ENCODE measurements at places on chromosomes 16 and 17.

GRCh38 chr16:22813948-22814710, at the start of gene HS3ST2:
Gene HS3ST2, plus strand, starts transcription at chr16:22814162. Its CDS starts 449 bp downstream, at chr16:22814611.
- no peak for DNase-seq

GRCh38 chr17:45098869-45099616, 33.3 kb downstream of the PLCD3 start:
- DNase-seq = peak; percentile 97

DNA sequence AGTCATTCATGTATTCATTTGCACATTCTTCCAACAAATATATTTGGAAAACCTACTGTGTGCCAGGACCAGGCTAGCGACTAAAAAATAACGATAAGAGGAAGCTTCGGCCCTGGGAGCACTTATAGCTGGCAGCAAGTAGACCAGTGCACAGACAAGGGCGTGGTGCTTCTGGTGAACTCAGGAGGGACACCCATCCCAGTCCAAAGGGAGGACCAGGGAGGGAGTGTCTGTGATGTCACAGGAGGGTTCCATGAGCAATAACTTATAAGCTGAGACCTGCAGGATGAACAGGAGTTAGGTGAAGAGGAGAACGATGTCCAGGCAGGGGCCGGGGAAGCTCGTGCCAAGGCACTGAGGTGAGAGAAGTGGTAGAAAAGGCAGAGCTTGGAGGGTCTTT, 17.4 kb upstream of the PHOSPHO1 start:
- no peak for DNase-seq

DNA sequence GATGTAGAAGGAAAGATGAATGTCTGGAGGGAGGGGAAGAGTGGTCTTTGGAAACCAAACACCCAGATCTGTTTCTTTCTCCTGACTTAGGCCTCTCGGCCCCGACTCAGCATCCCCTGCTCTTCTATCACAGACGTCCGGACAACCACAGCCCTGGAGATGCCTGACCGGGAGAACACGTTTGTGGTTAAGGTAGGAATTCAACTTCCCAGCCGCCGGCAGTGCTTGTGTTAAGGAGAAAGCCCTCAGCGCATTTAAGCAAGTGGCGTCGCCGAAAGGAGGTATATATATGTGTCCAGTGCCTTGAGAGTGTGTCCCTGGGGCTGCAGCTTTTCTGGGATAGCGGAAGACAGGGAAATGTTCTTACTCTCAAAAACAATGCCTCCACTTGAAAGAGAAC, 3.6 kb downstream of the SH2B1 start:
- DNase-seq = no peak

DNA sequence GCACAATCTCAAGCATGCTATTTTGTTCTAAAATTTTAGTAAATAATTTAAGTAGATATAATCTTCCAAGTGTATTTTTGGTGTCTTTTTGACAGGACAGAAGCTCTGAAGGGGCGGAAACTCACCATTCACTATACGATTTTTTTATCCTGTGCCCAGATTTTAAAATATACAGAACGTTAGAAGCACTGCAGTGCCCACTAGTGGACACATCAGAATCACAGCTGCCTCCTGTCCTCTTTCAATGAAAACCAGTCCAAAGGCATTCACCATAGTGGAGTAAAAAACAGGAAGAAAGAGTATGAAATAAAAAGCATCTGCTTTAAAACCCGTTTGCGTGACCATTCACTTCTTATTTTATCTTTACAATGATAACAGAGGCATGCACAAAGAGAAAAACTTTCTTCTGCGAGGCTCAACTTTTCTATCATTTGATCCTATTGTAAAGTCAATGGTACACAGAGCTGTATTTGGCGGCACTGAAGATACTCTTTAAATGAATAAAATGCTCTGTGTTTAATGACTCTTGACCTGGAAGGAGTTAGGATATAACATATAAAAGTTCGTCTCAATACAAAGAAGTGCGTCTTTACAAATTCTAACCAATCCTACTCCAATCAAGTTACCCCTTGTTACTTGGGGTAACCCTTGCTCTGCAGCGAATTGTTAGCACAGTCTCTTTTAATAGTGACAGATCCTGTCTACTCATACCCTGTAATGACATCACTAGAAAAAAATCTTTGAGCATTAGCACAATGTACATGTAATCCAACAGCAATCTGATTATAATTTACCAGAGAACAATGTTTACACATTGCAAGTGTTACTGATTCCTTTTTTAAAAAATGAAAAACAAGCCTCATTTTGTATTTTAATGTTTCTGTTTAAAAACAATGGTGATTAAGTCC, 339.8 kb upstream of the PSMD7 start:
- DNase-seq = no peak

DNA sequence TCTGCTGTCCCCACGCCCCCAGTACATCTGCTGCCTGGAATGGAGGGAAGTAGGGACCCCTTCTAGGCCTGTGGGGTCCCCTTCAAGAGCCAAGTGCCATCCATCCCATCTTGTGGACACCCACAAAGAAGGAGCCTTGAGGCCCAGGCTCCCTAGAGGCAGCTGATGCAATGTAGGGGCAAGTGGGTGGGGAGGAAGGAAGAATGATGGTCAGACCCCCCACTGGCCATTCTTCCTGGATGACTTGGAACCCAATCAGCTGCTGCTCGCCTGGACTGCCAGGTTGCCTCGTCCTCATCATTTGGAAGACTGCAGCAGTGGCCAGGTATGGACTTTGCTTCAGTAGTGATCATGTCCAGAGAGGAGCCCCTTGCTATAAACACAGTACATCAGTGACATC, 48.9 kb downstream of the SMPD3 start:
- no peak for DNase-seq

DNA sequence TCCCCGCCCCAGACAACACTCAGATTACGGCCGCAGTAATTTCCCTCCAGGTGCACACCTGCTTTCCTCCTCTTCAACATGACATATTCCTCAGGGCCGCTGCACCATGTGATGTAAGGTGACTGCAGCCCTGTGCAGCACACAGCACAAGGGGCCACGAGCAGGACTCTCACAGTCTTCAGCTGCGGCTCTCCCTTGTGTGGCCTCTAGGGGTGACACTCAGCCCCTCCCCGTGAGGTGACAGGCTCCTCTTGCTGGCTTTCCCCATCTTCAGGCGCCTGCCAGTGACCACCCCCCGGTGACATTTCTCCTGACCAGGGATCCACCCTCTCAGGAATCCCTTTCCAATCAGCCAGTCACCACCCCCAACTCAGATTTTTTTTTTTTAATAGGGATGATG, 31.3 kb upstream of the ABCC3 start:
- no peak for DNase-seq

DNA sequence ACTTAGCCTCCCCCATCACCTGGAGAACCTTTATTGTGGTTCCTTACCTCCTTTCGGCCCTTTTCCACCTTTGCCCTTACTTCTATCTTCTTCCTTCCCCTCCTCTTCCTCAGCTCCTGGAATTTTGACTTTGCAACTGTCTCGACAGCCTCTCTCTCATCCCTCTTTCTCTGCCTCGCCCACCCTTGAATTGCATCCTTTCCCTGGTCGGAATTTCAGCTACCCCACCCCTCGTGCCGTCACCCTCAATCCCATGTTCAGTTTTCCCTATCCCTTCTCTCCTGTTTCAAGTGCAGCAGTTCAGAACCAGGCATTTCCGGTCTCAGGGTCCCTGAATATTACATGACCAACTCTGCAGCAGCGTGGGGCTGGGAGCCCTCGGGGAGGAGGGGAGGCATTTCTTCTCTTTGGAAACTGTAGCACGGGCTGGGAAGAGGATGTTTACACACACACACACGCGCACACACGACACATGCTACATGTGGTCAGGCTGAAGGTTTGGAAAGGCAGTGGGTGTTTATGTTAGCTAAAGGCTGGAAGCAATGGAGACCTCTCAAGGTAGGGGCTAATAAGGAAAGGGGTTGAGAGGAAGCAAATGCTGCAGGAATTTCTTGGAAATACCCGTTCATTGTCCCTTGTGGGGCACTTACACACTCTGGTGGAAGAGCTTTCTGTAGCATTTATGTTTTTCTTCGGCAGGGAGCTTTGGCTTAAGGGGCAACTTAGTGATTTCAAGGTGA, 971 bp downstream of the MINK1 start:
- DNase-seq = no peak

- no peak for DNase-seq
Measured at GRCh38 chr16:21703589-21704174, 39.9 kb downstream of the OTOA start.

DNA sequence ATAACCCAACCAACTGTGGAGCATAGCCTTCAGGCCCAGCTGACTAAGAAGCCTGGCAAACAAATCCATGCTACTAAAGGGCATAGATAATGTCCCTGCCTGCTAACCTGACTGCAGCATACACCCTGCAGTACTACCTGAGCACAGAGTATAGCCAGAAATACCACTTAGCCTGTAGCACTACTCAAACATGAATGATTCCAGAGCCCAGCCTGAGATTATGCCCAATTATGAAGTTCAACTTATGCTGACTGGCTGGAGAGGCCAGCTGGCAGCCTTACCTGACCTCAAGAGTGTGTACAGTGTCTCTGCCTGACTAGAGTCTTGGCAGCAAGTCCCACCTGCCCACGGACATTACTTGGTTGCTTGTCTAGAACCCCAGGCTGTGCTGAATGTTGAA, 1265.3 kb downstream of the CDH11 start:
- DNase-seq = no peak

GRCh38 chr16:89363621-89364393, 126.6 kb downstream of the ANKRD11 start:
- DNase-seq = no peak

GRCh38 chr16:22788193-22788530, 25.8 kb upstream of the HS3ST2 start:
- DNase-seq = no peak

DNA sequence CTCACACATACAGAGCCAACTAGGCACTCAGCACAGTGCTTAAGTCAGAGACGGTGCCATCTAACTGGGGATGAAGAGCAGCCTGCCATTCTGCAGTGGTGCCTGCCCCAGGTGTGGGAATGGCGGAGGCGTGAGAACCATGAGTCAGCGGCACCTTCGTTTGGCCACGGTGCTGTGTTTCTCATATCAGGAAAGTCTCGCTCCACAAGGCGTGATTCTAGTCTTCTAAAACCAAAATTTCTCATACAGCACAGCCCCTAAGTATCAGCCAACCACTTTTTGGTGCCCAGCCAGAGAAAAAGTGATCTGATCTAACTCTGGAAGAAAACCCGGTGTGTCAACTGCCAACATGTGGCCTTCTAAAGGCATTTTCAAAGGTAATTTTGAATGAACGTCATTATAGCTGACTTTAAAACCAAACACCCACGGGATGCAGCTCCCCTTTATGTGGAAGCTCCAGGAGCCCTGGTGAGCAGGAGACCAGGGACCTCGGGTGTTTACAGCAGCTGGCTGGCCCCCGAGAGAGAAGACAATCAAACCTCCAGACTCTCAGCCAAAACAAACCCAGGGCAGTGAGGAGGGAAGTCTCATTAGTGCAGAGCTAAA, 54.6 kb downstream of the ABCC12 start:
- no peak for DNase-seq

DNA sequence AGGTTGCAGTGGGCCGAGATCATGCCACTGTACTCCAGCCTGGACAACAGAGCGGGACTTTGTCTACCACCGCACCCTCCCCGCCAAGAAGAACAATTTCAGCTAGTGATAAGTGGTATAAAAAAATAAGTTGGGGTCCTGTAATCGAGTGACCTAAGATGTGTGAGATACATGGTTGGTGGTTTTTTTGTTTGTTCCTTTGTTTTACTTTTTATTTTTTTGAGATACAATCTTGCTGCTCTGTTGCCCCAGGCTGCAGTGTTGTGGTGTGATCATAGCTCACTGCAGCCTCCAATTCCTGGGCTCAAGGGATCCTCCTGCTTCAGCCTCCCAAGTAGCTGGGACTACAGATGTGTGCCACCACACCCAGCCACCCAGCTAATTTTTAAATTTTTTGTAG, 58.7 kb downstream of the PITPNC1 start:
- DNase-seq = peak; percentile 16

DNA sequence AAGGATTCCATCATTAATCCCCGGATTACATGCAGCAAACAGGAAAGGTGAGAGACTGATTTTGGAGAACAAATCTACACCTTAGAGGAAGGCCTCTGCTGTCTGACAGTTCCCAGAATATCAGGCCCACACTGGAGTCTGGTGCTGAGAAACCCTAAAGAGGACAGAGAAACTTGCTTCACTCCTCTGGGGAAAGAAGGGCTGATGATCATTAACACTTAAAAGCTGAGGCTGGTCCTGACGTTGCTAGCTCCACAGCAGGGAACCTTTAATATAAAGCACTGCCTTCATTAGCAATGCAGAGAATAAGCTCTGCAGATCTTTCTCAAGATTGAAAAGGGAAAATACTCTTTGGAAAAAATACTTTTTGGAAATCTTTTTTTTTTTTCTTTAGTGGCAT, 1472.4 kb upstream of the GOT2 start:
- DNase-seq = no peak

GRCh38 chr17:21089145-21089544, 37.6 kb upstream of the DHRS7B start:
- no peak for DNase-seq

DNA sequence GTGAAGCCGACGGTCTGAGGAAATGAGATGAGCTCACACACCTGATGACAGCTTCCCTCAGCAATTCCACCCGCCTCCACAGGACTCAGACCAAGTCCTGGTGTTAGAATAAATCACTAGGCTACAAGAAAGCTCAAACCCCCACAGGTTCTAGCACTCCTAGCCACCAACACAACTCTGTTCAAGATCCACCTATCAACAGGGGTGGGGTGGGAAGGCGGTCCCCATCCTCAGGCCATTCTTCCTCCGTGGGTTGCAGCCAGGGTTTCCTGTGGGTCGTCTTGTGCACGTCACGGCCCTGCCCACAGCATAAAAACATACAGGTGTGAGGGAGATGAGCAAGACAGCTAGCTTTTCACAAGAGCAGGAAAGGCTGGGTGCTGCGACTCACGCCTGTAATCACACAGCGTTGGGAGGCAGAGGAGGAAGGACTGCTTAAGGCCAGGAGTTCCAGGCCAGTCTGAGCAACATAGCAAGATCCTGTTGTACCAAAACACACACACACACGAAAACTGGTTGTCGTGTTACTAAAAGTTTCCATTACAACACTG, 81.1 kb downstream of the ANKRD11 start:
- no peak for DNase-seq

- no peak for DNase-seq
Measured at GRCh38 chr17:59370593-59371299, 39.3 kb downstream of the YPEL2 start.

GRCh38 chr16:13940397-13940933, 20.5 kb downstream of the ERCC4 start:
- DNase-seq = no peak
